Lower lobe of right lung (tissue), 2 donors: ENCODE measurements at places on chromosomes 1 and 21. TPM values are rescaled to one million over a fixed set of nuclear protein-coding genes. Genes with fewer than 3 reads are reported as not detected.
A peak's percentile ranks its signal among the peaks of the same experiment; 100 is the strongest.

- no peak for DNase-seq
Observed at GRCh38 chr1:39995973-39996393, 41.0 kb downstream of the MFSD2A start.

DNA sequence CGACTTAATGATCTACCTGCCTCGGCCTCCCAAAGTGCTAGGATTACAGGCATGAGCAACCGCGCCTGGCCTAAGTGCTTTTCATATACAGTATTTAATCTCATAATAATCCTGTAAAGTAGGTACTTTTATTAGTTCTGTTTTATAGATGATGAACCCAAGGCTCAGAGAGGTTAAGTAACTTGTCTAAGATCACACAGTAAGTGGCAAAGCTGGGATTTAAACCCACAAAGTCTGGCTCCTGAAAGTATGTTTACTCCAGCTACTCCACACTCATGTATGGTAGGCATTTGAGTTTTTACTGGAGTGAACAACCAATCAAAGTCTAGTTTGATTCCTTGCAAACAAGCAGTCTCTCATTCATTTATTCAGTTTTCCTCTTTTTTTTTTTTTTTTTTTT, 2.3 kb downstream of the DFFA start:
- no peak for DNase-seq

- no peak for DNase-seq
Observed at GRCh38 chr1:36876990-36877389, 157.3 kb downstream of the GRIK3 start.

- DNase-seq = peak; percentile 50
Observed at GRCh38 chr1:113811156-113811887, 954 bp downstream of the RSBN1 start.

DNA sequence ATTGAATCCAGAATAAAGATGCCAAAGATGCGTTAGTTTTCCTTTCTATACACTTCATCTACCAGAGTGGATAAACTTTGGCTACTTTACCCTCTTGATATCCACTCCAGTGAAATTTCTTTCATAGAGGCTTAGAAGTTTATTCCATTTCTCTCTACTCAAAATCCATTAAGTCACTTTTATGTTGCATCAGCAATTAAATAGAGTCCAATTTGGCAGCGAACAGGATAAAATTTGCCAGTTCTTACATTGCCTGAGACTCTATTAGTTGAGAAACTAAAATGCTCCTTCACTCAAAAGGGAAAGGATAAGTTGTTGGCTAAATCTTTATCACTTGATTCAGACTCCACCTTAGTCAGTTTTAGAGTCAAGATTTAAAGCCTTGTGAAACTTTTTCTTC, 57.9 kb downstream of the ACBD6 start:
- DNase-seq = no peak

DNA sequence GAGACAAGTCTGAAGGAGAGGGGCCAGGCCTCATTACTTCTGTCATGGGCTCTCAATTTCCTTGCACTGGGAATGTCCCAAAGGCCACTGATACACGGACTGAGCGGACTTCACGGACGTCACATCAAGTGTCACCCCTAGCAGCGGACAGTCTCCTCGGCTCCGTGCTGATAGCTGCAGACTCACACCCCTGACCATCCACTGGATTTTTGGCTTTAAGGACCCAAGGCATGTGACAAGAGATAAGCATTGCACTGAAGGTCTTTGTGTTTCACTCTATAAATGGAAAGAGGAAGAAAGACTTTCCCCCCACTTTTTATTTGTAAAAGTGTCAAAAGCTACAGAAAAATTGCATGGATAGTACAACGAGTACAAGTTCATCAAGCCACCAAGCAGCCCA, 200.4 kb upstream of the FGGY start:
- DNase-seq = no peak

DNA sequence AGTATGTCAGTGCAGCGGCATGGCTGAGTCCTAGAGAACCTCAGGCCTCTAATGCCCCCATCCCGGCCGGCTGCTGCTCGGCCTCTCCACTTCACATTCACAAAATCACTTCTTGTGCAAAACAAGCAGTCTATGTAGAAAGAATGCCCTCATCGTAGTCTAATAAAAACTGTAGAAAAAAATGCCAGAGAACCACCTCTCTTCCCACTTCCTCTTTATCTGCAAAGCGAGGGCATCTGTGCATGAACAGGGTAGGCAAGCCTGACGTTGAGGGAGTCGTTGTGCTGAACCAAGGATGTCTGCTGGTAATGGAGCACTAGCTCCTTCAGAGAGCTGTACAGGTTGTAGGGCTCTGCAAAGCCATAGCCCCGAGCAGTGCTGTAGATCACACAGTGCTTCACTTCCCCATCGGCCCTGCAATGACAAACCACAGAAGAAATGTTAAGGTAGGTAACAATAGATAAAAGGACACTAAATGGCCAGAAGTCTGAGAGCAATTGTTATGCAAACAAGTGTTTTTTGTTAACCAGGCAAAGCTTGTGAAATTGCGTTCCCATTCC, 88.9 kb downstream of the PIK3R3 start:
- no peak for DNase-seq

DNA sequence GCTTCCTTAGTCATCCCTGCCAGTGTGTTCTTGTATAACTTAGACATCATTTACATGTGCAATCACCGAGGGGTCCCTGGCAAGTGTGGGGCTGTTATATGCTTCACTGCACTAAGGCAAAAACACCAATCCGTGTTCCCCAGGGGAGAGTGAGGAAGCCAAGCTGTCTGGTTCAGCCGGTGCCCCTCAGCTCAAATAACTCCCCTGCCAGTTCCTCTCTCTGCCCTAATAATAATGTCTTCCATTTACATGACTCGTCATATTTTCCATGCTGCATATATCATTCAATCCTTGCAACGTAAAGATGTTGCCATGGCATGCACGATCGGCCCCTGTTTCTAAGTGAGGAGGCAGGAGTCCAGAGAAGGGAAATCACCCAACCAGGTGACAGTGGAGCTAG, 24.4 kb upstream of the NDC1 start:
- no peak for DNase-seq

GRCh38 chr1:162562470-162562828, 927 bp downstream of the UAP1 start:
- no peak for DNase-seq

DNA sequence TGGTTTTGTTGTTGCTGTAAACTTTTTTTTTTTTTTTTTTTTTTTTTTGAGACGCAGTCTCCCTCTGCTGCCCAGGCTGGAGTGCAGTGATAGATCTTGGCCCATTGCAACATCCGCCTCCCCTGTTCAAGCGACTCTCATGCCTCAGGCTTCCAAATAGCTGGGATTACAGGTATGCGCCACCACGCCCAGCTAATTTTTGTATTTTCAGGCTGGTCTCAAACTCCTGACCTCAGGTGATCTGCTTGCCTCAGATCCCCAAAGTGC, 78.9 kb upstream of the SLC45A1 start:
- peak; percentile 67 for DNase-seq

DNA sequence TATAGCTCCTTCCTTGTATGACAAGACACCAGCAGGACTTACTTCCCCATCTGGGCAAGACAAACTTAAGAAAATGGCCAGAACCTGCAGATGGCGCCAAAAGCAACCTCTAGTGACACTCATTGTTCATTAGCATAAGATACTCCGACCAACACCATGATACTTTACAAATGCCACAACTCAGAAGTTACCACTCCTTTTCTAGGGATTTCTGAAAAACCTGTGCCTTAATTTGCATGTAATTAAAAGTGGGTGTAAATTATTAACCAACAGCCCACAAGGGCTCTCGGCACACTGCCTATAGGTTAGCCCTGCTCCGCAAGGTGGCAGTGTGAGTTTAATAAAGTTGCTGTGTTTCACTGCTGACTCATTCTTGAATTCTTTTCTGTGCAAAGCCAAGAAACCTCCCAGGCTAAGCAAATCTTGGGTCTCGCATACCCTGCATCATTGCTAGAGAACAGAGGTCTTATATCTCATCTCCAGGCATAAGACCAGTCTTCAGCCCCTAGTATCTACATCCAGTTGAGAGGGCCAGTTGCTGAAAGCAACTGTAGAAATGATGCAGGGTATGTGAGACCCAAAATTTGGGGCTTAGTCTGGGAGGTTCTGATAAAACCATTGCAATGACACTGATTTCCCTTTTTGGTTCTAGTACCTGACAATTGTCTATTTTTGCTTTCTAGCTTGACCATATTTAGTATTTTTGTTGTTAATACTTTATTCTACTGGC, 86.4 kb downstream of the FAF1 start:
- DNase-seq = peak; percentile 60

GRCh38 chr1:224669403-224669802, 53.3 kb downstream of the CNIH3 start:
- DNase-seq = no peak

- no peak for DNase-seq
Observed at GRCh38 chr1:101128211-101128727, 102.7 kb upstream of the DPH5 start.

Gene FHAD1
- 14.3 TPM for total RNA-seq

Gene MCOLN3
- total RNA-seq = 7.6 TPM

Gene HTR6
- total RNA-seq = not detected

Gene FCRL4
- total RNA-seq = not detected

Gene ATF3
- 25.8 TPM for total RNA-seq

Gene TRIM46
- 0.35 TPM for total RNA-seq

Gene AMY1A
- 5.8 TPM for total RNA-seq

Gene PLEKHN1
- total RNA-seq = 1.2 TPM

Gene RORC
- total RNA-seq = 21.7 TPM

Gene ILDR2
- 1.6 TPM for total RNA-seq
